HEK293T (cell line): ENCODE measurements at places on chromosomes 5 and 9.

DNA sequence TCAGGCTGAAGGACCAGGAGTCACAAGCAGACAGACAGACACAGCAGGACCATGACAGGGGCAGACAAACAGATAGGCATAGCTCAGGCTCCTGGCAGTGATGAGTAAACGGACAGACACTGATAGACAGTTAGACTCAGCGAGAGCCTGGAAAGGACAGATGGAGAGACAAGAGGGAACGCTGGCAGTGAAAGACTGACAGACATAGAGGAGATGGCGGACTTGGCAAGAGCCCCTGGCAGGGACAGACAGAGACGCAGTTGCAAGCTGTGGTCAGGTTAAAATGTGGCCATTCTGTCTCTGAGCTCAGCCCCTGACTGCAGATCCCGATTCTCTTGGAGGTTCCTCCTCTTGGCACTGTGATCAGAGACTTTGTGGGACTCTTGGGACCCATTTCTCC is 13.6 kb downstream of the CSF2 start:
- DNase-seq, result no peak

DNA sequence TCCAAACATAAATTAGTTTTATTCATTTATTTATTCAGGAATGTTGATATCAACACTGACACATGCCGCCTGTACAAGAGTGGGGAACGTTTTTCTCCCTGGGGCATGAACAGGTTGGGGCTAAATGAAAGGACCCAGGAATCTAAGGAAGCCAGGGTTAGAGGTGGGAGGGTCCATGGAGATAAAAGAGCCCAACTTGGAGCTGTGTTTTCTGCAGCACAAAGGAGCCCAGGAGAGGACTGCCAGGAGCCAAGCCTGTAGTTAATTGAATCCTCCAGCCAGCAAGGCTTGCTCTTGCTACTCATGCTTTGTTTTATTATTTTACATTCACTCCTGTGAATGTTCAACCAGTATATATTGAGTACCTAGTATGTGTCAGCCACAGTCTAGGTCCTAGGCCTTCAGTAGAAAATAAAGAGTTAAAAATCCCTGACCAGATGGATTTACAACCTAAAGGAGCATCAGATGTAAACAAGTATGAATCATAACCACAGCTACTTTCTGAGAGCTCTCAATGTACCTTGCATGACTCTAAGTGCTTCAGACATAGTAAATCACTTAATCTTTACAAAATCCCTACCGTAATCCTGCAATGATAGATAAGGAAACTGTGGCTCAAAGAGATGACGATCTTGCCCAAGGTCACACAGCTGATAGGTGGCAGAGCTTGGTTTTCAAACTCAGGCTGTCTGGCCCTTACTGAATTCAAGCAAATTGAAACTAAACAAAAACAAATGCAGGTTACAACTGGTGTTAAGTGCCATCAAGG is 69.8 kb downstream of the ASTN2 start:
- DNase-seq, result no peak

DNA sequence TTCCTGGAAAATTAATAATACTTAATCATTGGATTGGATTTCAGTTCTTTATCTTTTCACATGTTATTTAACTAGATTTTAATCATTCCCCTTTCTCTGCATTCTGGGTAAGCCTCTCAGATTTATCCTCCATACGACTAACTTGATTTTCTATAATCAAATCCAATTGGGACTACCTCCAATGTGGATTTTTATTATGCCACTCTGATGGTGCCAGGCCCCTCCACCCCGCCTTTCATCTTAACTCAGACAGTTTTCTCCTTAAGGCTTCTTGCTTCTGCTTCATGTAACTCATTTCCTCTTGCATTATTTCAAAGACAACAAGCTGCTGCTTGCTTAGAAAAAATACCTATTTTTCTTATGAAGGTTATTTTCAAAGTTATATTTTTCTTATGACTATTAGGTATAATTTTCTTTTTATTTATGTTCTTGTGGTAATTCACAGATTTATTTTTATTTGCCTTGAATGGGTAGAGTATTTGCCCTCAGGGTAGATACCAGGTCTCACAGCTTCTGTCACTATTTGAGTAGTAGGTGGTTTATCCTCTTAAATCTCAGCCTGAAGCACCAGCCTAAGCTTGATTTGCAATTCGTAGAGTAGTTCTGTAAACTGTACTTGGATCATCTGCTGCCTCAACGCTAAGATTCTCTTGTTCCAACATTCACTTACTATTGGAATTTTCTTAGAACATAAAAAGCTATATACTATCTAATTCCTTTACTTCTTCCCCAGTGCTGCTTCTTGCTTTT is 659.0 kb upstream of the ARRDC3 start:
- DNase-seq, result no peak

DNA sequence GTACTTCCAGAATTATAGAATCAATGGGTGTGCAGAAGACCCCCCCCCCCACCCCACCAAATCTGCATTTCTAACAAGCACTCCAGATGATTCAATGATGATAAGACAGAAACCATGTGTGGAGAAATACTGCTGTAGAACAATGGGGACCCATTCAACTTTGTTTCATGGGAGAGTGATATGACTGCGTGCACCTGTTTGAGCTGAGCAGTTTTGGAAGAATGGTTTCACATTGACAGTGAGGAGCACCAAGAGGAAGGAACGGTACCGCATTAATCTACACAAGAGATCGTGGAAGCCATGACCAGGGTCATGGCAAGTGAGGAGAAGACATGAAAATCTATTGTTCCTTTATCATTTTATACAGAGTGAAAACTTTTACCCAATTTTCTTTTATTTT is 202.7 kb downstream of the CD180 start:
- DNase-seq, result no peak

DNA sequence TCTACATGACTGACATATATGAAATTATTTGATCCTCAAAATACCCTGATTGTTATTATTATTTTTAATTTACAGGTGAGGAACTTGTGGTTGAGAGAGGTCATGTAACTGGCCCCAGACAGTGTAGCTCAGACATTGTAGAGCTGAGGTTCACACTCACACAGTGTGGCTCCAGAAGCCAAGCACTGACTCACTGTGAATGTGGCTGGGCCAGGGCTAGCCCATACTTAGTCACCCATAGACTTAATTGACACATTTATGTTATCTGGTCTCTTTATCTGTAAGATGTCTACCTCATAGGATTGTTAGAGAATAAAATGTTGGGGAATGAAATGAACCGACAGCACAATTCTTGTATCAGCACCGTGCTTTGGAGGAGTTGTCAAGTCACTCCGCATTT is 24.9 kb upstream of the CCDC112 start:
- no peak for DNase-seq

- DNase-seq, result no peak
Measured at GRCh38 chr5:28748446-28748845, 1710.1 kb upstream of the CDH9 start.

DNA sequence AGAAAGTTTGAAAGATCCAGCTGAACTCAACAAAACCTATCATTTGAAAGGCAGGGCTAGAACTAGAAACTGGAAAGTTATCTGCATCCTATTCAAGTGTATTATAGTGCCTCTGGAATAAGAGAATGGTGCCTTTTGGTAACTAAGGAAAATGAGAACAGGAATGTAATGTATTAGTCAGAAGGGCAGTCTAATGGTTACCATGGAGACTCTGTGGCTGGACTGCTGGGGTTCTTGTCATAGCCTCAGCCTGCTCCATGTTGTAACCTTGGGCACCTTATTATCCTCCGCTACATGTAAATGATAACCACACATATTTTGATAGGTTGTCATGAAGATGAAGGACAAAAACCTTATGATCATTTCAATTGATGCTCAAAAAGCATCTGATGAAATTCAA is 24.6 kb upstream of the IFNB1 start:
- DNase-seq, result no peak

GRCh38 chr9:131704988-131705387 is 34.9 kb downstream of the RAPGEF1 start:
- DNase-seq, result no peak

DNA sequence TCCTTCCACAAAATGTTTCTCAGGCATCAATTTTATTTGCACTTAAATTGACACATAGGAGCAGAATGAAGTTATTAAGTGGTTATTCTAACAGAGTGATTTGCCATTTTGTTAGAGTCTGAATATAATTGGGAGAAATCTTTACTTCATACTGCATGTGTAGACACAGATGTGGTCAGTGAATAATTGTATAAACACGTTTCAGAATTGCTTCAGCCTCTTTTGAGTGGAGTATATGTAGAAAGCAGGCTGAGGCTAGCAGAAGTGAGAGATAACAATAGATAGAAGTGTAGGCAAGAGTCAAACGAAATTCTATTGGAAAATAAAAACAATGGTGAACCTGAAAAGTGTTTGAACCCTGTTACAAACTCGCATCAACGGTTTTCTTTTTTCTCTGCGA is 270.7 kb downstream of the TMEM167A start:
- DNase-seq, result no peak

DNA sequence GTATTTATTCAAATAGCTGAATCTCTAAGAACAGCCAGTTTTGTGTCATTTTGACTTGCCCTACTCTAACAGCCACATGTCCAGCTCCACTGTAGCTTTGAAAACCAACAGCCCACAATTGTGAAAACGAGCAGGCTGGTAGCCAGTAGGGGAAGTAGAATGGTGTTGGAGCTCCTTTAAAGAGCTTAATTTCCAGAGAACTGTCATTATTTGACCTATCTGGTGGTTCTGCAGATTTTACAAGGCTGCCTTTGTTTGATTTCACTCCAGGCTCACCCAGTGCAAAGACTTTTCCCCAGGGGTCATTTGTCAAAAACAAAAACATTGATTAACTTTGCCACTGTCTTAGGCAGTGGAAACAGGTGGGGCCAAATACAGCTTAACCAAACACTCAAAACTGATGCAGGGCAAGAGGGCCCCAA is 3.2 kb upstream of the PJA2 start:
- no peak for DNase-seq

GRCh38 chr9:138119202-138120027 is 241.8 kb downstream of the CACNA1B start:
- DNase-seq, result no peak

GRCh38 chr5:151174612-151175101 is 17.1 kb upstream of the ANXA6 start:
- DNase-seq, result peak; percentile 3

DNA sequence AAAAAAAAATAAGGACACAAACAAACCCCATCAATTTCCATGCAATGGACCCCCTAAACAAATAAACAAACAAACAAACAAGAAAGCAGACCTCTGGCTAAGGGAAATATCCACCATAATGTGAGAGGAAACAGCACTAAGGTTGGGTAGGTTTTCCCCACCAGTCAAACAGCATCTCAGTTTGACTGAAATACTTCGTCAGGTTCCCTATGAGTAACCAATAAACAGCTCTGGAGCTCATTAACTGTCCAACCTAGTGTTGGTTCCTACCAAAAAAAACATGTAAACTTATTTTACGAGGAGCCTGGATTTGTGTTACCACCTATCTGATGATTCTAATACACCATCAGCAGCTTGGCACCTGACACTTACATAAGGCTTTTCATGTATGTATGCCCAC is 198.5 kb upstream of the TARS1 start:
- DNase-seq, result no peak

- DNase-seq, result no peak
Measured at GRCh38 chr9:107367727-107368502, 84.8 kb downstream of the RAD23B start.

- no peak for DNase-seq
Measured at GRCh38 chr5:166961028-166961427, 1330.4 kb upstream of the WWC1 start.

DNA sequence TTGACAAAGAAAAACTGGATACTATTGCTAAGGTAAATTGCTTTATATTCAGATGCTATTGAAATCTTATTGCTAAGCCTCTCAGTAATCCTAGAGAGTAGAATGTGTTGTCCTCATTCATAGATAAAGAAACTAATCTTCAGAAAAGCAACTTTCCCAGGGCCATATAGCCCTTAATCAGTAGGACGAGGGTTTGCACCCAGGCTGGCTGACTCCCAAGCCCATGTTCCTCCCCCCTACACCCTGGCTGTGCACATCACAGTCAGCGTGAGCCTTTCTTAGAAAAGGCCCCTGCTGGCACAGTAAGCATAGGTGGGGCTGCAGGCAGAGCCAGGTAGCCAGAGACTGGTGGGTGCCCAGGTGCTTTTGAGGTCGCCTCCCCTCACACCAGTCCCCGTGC is 15.8 kb upstream of the GLIPR2 start:
- DNase-seq, result no peak

GRCh38 chr5:177040814-177041420 is 18.4 kb downstream of the ZNF346 start:
- no peak for DNase-seq

DNA sequence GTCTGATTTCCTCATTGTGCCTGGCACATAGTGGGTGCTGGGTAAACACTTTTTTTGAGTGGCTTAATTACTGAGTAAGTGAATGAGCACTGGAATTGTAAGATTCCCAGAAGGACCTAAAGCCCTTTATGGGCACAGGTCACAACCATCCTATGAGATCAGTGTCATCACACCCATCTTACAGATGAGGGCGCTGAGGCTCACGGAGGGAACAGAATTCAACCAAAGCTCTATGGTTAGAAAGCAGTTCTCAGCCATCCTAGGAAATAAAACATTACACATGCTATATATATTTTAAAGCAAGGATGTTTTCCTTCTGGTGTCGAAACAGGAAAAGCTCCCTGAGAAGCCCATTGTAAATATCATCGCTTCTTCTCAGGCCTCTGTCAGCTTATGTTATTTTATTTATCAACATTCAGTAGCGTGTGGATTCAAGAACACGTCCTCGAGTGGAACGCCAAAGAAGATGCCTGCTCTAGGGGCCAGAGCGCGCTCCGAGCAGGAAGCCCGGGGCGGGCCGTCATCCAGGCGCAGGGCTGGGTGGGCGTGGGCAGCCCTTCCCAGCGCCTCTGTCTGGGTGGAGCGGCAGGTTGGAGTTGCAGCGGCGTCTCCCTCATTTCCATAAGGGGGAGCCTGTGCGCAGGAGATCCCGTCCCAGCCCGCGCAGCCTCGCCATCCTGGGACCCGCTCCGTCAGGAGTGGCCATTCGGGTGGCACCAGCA is 155.8 kb upstream of the SMIM23 start:
- peak; percentile 89 for DNase-seq

GRCh38 chr5:158514319-158514985 is 585.3 kb downstream of the EBF1 start:
- no peak for DNase-seq

- peak; percentile 40 for DNase-seq
Measured at GRCh38 chr5:115831163-115831768, 10.1 kb downstream of the ATG12 start.

DNA sequence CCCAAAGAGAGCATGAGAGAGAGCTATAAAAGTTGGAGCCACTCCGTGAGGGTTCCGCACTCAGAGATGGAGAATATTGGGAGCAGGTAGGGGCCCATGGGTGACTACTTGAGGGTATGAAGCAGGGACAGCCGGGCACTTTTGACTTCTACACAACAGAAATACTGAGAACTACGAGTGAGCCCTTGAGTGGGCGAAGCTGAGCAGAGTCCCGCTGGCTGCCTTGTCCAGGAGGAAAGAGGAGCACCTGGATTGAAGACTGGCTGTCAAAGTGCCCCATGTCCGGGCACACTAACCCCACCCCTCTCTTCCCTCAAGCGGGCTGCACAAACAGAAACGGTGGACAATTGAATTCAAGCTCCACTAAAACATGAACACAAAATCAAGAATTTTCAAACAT is 33.6 kb downstream of the FYB1 start:
- no peak for DNase-seq

- DNase-seq, result no peak
Measured at GRCh38 chr9:79813258-79813638, 241.5 kb downstream of the TLE4 start.
